ENCODE measurements at places on chromosomes 12 and 14.
A peak's percentile ranks its signal among the peaks of the same experiment; 100 is the strongest.

DNA sequence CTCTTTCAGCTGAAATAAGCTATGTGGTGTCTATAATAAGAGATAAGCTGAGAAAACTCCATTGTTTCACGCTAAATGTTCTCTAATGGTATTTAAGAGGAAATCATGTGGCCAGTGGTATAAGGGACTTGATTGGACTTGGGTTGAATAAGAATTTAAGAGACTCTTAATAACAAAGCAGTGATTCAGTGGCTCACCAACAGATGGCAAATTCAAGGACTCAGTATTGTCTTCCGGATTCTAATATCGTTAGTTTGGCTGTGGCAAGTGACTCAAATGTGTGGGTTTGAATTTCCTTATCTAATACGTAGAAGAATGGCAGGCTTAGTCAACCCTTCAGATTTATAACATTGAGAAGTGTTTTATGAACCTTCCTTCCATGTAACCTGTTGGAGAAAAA, 49.1 kb upstream of the KCNH3 start:
- no peak for DNase-seq

DNA sequence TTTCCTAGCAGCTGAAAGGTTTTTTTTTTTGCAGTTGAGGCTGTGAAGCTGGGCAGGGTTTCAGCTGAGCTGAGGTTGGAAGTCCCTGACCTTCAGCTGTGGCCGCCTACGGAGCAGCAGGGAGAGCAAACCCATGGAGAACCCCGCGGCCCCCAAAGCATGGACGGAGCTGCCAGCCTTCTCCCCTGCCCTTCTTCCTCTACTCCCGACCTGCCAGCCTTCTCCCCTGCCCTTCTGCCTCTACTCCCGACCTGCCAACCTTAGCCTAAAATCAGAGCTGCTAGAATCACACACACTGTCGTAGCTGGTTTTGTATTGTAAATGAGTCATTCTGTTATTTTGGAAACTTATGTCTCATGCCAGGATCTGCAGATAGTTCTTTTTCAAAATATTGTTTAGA, 74.6 kb downstream of the PPP2R5C start:
- no peak for DNase-seq

- DNase-seq: peak; percentile 42
Measured at GRCh38 chr12:14629832-14630710, 62.4 kb upstream of the PLBD1 start.

DNA sequence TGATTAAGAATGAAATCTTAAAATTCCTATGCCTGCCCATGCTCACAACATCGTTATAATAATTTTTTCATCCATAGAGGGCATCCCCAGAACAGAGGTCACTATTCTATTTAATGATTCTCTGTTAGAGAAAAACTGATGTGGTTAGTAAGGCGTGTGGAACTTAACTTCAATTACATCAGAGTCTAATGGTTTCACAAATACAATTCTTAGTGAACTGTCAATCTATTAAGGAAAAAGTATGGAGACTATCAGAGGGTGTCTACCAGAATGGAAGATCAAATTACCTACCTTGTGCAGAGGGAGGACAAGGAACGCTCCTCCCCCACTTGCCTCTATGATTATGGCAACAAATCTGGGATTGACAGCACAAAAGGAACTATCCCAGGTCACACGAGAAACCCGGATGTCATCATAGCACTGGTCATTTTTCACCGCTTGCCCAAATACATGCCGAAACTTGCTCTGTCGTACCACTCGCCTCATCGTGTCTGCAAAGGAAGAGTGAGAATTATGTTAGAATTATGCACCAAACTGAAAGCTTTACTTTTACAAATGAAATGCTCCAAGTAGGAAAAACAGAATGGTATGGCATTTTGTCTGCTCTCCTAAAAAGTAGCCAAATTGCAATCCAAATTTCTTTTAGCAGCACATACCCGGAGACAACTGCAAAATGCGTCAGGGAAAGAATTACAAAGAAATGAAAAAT, 30.3 kb downstream of the CORO1C start:
- DNase-seq: no peak

DNA sequence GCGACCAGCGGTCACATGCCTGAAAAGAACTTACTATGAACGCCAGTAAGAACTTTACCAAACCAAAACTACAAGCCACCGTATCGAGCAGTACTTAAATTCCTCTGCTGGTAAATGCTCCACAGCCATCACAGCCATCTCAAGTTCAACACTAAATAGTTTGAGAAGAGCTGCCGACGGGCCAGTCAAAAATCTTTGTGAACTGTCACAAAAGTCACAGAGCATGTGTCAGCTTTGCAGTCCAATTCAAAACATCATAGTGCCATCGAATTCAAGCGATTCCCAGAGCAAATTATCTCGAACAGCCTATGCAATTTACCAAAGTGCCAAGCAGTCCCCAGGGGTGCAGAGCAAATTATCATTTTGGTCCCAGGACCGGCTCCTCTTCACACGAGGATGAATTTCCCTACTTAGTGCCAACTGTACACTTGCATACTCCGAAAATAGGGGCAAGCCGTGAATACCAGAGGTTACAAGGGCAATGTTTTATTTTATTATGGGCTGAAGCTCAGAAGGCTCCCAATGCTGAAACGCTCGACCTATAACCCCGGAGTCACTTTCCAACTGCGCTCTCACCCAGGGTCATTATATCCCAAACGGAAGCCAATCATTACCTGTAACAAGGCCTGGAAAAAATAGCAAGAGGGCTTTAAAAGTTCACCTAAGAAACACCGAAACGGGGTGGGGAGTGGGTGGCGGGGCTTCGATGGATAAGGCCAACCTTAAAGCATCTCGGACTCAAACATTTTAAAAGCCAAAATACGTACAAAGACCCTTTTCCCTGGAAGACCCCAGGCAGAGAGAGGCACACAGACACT, 1.1 kb downstream of the LRP6 start:
- DNase-seq: no peak

DNA sequence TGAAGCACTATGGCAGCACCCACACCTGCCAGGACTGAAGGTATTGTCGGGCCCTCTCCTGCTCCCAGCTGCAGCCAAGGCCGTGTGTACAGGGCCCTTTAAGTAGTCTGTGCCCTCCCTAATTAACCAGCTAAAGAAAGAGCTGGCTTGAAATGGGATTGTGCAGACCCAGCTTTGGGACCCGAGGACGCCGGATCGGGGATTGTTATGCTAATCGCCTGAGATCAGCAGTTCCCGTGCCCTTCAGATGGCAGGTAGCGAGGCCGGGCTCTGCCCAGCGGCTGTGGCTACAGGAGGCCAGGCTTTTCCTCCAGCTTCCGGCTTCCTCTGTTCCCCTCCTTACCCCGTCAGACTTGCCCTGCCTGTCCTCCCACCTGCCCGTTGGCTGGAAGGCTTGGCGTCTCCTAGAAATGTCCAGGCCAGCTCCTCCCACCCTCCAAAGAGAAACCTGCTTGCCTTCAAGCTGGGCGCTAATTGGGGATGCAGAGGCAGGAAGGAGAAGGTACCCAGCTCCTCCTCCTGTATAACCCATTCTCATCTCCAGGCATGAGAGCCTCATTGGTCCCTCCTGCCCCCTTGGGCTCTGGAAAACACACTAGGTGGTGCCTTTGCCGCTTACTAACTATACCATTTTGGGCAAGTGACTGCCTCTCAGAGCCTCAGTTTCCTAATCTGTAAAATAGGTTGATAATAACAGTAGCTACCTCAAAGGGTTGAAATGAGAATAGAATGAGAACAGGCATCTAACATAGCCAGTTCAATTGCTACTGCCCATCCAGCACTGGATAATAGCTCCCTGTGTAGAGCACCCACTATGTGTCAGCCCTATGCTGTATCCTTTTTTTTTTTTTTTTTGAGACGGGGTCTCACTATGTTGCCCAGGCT, 25.8 kb upstream of the MSI1 start:
- DNase-seq: no peak

GRCh38 chr14:106185837-106186233, 659.5 kb downstream of the TMEM121 start:
- peak; percentile 72 for DNase-seq

DNA sequence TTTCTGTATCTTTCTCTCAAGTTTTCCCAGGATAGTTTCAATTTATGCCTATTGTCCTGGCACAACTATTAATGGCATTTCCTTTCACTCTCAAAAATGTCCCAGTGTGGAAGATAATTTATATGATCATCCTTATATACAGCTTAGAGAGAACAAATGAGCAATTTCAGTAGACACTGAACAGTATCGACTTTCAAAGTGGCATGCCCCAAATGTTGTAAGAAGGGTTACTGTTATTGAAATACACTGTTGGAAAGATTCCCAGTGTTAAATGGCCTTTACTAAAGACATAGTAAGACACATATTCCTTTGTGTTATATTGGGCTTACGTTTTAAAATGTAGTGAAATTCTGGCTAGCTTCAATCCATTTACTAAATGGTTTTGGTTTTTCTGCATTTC, 202.3 kb upstream of the CDKN3 start:
- no peak for DNase-seq

DNA sequence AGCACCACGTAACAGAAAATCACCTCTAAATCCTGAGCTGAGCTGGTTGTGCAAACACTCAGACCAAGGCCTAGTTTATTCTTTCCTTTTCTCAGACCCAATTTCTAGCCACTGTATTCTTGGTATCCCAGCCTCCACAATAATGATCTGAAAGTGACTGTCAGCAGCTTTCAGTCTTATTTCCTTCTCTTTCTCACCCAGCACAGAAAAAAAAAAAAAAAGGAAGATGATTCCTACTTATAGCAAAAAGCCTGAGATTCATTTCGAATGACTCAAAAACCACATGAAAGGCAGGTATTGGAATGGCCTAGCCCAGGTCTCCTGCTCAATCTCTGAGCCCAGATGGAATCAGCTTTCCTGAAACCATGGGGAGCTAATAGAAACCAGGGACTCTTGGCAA, 298.6 kb upstream of the PPFIA2 start:
- no peak for DNase-seq

DNA sequence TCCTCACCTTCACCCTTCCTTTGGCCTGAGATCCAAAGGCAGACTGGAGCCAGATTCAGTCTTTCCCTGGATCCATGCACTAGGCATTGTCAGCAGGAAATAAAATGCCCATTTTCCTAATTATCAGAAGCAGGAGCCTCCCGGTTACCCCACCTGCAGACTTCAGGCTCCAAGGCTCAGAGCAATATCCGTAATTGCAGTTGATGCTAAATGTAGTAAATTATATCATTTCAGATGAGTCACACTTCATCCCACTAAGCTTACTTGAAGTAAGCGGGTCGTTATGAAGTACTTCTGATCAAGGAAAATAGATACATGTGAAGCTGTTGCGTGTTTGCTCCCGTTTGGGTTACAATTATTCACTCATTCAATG, 110.7 kb upstream of the SFSWAP start:
- DNase-seq: no peak

DNA sequence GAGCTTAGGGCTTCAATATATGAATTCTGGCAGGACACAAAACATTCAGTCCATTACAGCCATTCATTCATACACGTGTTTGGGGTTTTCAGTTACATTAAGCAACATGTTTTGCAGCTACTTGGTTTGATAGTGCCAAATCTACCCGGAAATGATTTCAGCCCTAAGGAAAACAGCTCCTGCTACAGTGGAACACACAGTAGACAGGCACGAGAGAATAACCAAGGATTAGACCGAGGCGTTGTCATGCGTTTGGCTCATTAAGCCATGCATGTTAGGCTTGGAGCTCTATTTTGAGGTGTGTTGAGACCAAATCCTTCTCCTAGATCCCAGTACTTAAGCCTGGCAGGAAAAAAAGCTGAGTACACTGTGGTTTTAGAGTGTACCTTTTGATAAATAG, 177.4 kb downstream of the PRKCH start:
- no peak for DNase-seq

GRCh38 chr12:109544955-109545531, 28.3 kb downstream of the MMAB start:
- DNase-seq: no peak

- DNase-seq: no peak
Measured at GRCh38 chr12:15205341-15206010, 15.7 kb downstream of the RERG start.

GRCh38 chr12:4978737-4979136, 64.9 kb upstream of the KCNA5 start:
- DNase-seq: no peak

DNA sequence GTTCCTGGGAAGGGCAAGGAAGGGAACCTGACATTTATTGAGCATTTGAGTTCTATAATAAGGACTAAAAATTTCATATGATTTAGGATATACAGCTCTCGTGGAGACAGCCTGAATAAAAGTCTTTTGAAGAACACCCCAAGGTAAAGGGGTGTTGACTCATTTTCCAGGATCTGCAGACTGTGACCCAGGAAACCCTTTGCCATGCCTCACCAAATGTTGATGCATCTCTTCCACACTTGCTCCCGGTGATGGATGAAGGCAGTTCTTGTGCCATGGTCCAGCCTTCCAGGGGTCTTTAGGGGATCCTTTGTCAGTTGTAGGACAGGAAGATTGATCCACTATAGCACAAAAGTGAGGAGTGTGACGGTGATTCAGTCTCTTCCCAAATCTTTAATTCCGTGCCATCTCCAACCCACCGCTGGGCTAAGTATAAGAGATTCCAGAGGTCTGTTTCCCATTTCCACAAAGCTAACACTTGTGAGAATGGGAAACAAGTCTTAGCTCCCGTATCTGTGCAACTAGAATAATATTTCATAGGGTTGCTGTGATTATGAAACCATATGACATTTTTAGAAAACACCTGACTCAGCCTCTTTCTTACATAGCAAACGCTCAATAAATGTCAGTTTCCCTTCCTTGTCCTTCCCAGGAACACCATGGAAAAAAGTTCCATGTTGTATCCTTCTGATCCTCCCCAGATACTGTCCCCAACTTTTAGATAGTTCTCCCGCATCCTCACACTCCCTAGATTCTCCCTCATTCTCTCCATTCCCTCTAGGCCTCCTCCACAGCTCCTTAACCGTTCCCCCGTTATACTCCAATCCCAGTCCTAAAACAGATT, 836 bp downstream of the AAAS start:
- no peak for DNase-seq

DNA sequence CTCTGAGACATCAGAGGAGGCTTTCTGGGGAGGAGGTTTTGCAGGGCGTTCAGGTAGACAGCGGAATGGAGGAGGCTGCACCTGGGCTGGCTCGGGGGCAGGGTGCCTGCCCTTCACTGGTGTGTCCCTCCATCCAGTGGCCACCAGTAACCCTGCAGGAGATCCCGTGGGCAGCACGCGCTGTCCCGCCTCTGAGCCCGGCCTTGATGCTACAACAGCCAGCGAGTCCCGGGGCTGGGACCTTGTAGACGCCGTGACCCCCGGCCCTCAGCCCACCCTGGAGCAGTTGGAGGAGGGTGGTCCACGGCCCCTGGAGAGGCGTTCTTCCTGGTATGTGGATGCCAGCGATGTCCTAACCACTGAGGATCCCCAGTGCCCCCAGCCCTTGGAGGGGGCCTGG, 10.0 kb upstream of the ADSS1 start:
- no peak for DNase-seq

DNA sequence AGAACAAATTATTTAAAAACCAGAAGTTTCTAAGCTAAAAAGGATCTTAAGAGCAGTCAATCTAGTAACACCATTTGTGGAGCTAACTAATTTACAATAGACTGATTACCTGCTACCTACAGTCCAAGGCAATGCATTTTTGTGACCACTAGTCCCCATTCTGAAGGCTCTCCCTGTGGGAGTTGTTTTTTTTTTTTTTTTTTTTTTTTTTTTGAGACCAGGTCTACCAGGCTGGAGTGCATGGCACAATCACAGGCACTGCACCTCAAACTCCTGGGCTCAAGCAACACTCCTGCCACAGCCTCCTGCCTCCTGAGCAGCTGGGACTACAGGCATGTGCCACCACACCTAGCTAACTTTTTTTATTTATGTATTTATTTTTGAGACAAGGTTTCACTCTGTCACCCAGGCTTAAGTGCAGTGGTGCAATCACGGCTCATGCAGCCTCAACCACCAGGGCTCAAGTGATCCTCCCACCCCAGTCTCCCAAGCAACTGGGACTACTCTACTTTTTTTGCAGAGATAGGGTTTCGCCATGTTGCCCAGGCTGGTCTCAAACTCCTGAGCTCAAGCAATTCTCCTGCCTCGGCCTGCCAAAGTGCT, 3.9 kb downstream of the GNPTAB start:
- no peak for DNase-seq

Measured in CD8-positive, alpha-beta T cell (primary cell).